ENCODE measurements at places on chromosomes 2 and 18.

- DNase-seq: no peak
These were observed 24.2 kb upstream of the COX7A2L start for GRCh38 chr2:42385225-42385624.

- DNase-seq: no peak
These were observed 625 bp downstream of the ARPC2 start for GRCh38 chr2:218217360-218218267.

GRCh38 chr2:26646986-26647672, 6.0 kb upstream of the CIB4 start:
- DNase-seq: peak; percentile 70

GRCh38 chr2:84817239-84817655, 63.6 kb downstream of the TRABD2A start:
- no peak for DNase-seq

GRCh38 chr18:78396077-78396476, 583.5 kb upstream of the SALL3 start:
- no peak for DNase-seq

- peak; percentile 49 for DNase-seq
These were observed 96.0 kb downstream of the TNS1 start for GRCh38 chr2:217906798-217907197.

- no peak for DNase-seq
These were observed 32.7 kb downstream of the SIX3 start for GRCh38 chr2:44974064-44974715.

DNA sequence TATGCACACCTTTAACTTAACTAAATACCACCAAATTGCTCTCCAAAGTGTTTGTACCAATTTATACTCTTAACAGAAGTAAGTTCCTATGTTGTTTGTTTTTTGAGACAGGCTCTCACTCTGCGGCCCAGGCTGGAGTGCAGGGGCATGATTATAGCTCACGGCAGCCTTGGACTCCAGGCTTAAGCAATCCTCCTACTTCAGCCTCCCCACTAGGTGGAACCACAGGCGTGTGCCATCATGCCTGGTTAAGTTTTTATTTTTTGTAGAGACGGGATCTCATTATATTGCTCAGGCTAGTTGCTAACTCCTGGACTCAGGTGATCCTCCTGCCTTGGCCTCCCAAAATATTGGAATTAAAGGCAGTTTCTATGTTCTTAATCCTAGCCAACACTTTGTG, 13.1 kb upstream of the NAB1 start:
- no peak for DNase-seq

DNA sequence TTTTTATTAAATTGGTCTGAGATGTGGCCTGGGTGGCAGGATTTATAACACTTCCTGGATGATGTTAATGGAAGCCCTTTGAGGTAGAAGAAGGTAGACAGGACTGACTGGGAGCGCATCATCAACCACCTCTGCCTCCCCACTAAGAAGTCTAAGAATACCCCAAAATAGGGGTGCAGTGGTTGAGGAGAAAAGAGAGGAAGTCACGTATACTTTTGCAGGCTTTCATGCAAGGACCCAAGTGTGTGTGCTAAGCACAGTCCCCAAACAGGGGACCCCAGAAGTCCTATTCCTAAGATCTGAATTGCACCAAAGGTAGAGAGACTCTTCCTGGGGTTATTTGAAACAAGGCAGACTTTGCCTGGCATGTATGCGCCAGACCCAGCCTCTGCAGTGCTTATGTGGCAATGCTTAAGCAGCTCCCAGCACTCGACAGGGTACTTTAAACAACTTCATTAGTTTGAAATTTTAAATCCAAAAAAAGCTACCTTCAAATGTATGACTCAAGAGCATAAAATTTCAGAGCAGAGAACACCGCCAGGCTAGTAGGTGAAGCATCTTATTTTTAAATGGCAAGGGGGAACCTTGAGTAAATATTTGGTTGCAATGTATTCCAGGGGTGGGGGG, 35.3 kb downstream of the BCL2 start:
- no peak for DNase-seq

DNA sequence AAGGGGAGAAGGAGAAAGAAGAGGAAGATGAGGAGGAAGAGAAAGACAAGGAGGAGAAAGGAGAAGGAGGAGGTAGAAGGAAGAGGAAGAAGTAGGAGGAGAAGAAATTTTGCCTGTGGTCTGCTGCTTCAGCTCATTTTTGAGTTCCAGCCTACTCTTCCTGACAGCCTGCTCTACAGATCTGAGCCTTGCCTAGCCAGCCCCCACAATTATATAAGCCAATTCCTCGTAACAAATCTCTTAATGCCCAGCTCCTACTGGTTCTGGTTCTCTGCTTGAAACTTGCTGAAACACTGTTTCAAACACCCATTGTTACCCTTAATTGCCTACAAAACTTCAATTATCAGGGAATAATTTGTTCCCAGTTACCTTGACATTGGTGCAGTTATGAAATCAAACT, 1014.2 kb upstream of the CELF4 start:
- no peak for DNase-seq

DNA sequence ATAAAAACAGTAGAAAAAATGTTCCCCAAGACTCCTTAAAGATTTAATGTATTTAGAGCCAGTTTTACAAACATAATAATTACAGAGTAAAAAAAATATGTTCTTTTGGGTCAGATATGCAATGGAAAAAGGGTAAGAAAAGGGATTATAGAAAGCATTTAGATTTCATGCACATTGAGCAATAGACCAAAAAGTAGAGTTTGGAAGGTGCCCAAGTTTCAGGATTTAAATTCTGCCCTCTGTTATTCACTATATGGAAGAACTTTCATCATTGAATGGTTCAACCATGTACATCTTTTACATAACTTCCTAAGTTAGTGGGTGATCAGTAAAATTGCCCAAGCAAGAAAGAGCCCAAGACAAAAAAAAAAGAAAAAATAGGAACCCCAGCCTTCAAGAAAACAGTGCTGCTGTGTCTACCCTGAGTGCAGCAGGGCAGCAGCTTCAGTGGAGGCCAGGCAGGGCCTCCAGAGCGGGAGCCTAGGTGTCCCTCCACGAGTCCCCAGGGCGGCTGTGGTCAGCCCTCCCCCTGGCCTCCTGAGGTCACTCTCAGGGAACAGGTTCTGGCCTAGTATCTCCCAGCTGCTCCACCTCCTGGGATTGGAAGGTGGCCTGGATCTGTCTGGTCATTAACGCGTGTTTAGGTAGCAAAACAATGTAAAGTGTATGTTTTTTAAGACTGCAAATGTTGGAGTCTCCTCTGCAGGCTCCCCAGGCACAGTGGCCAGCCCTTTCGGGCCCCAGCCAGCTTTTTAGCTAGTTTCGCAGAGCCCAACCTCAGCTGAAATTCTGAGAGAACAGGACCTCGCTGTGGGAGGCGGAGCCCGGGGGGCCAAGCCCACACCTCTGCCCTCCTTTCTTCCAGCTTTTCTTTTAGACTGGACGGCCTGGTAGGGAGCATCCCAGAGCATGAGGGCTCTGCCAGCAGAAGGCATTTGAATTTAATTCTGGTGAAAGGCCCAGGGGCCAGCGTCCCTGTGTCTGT, 77.3 kb downstream of the TEX51 start:
- no peak for DNase-seq

GRCh38 chr18:58497845-58498244, 131.0 kb downstream of the ALPK2 start:
- DNase-seq: no peak

GRCh38 chr2:10027660-10028330, 15.6 kb upstream of the KLF11 start:
- no peak for DNase-seq

DNA sequence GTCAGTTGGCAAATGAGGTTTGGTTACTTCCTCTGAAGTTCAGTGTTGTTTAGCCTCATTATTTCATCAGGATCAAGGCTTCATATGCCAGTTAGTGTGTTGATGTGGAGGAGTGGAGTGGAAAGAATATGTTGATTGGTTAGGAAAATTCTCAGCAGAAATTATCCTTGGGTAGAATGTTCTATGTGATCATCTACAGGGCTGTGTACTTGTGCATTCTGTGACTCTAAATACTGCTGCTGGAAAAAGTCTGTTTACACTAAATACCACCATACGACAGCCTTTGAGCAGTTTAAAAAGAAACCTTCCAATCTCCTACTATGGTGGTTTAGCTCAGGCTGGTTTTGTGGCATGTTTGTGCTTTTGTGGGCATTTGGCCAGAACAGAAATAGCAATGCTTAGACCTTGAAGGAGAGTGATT, 25.8 kb downstream of the CAB39 start:
- no peak for DNase-seq

DNA sequence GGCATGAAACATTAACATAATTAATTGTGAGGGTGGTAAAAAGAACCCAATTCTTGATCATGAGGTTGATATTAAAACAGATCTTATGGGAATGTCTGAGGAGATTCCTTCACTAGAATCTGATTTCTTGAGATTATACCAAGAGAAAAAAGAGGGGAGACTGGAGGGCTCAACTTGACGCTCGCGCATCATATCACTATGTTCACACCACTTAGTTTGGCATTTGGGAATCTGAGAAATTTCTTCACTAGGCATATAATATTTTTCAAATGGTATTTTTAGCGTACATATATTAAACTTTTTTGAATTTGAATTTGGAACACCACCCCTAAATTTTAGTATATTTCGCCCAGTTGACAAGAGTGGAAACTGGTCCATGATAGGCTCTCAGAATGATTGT, 140.1 kb downstream of the SATB2 start:
- DNase-seq: no peak

- no peak for DNase-seq
These were observed 12.1 kb downstream of the EPAS1 start for GRCh38 chr2:46309052-46309953.

- DNase-seq: no peak
These were observed 378.4 kb downstream of the RND3 start for GRCh38 chr2:150109028-150109427.

DNA sequence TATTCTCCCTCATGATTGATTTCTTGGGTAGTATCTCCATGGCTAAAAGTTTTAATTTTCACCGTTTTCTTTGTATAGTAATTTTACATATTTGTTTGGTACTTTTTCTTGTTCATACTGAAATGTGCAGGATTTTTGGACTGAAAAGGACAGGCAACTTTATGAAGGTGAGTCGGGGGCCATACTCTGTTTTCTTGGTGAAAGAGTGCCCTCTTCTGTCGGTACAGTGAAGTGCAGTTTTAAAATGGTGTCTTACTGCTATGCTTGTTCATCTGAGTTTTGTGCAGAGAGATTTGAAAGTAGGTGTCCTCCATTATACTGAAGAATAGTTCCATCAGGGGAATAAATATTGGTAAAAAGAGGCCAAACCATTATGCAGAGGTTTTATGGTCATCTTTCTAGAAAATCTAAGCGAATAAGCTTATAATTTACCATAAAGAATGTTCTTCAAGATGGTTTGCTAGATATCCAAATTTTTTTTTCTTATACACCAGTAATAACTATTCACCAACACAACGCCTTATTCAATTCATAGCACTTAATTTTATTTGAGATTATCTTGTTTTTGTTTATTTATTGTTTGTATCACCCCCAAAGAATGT, 8.7 kb upstream of the SERPINB13 start:
- no peak for DNase-seq

DNA sequence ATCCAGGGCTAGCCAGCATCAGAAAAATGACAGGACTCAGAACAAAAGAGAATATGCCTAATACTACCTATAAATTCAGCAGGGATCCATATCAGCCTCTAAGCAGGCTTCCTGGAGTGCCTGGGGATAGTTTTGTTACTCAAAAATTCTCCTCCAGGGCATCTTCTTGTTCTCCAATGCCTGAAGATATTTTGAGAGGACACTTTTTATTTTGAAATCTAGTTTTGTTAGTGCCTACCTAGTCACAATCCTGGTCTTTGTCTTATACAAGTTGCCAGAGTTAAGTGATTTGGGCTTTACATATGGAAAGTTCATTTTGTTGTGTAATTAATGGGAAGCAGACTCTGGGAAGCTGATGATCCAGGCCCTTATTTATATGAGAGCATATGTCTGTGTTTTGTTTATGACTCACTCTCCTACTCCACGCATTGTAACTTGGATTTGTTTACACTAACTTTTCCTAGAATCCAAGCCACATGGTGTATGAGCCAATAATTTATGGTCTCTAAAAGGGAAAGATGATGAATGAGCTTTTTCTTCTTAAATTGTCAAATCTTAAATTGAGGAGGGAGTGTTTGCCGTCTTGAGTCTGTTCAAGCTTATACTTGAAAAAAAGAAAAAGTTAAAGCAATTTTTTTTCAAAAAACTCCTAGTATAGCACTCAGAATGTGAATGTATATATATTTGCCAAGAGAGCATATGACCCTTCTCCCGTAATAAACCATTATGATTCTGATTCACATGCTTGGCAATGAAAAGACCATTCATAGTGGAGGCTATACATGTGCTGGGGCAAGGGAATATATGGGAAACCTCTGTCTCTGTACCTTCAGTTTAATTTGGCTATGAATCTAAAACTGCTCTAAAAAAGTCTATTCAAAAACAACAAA, 370.3 kb downstream of the SETBP1 start:
- DNase-seq: no peak

DNA sequence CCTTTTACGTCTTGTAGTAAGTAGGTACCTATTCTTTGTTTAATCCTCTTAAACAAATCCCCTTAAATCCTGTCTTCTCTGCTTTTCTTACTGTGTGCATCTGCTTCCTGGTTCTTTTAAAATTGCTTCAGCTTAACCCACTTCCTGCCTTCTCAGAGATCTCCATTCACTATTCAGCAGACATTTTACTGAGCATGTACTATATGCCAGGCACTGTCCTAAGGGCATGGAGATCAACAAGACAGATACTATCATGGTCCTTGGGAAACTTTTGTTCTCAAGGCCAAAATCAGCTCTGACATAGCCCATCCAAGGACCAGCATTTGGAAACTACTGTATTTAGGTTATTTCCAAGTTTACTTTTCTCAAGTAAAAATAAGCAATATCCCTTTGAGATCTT, 227.5 kb downstream of the TPGS2 start:
- no peak for DNase-seq

- DNase-seq: no peak
These were observed 138.1 kb downstream of the PTGR3 start for GRCh38 chr18:75070625-75071483.

GRCh38 chr2:172861656-172862476, 126.2 kb downstream of the RAPGEF4 start:
- DNase-seq: no peak

DNA sequence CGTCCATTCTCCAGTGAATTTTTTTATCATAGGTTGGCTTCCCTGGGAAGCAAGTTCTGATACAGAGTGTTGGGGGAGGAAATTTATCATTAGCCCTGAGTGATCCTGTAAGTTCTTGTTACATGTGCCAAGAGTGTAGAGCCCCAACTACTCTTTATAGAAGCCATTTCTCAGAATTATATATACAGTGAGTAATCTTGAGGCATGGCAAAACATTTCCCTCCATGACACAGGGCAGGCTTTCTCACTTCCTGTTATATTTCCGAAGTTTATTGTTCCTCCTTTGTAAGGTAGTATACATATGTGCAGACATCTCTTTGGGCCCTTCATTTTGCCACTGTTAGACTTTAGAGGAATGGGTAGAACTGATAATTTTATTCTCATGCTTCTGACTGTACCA, 484.7 kb upstream of the NRXN1 start:
- no peak for DNase-seq

- DNase-seq: no peak
These were observed 73.1 kb downstream of the HDAC4 start for GRCh38 chr2:239327536-239328350.

DNA sequence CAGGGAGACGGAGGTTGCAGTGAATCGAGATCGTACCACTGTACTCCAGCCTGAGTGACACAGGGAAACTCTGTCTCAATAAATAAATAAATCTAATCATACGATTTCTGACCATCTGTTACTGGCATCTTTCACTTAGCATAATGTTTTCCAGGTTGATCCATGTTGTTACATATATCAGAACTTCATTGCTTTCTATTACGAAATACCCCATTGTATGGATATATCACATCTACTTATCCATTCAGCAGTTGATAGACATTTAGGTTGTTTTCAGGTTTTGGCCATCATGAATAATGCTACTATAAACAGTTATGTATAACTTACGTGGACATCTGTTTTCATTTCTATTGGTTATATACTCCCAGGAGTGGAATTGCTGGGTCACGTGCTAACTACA, 303.9 kb downstream of the PAX3 start:
- no peak for DNase-seq

All from chondrocyte (in vitro differentiated cells).